ENCODE measurements at places on chromosomes 4 and X.
A peak's percentile ranks its signal among the peaks of the same experiment; 100 is the strongest.

DNA sequence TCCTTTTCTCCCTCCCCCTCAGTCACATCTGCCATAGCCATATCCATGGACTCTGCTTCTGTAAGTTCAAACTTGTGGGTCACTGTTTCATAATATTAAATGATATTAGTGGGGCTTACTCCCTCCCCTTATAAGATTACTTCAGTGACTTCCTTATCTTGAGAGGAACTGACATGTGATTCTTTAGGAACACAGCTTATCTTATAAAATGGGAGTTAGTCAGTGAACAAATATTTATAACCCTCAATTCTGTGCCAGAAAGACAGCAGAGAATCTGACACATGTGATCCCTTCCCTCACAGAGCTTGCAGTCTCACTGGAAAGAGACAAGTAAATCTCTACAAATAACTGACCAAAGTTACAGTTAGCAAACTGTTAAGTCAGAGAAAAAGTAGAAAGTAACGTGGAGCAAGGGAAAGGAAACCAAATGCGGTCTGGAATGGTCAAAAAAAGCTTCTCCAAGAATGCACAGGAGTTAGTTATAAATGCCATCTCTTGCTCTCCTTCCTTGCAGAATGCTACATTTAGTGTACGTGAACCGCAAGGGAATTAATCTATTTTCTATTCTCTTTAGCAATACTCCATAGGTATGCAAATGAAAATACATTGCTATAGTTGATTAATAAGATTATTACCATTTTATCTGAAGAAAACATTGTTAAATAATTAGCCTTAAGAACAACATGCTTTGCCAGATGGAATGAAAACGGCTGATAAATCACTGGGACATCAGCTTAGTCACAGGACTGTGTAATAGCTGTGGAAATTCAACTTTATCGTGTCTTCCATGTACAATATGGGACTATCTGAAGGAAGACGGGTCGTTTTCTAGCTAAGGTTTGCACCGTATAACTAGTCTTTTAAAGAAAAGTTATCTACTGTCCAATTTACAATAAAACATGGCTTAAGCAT lies 29.0 kb downstream of the SGMS2 start:
- DNase-seq: peak; percentile 49

GRCh38 chr4:47533689-47534347 lies 48.7 kb downstream of the ATP10D start:
- no peak for DNase-seq

- DNase-seq: no peak
Observed at GRCh38 chr4:74386159-74386558, 21.2 kb downstream of the EREG start.

GRCh38 chr4:115360431-115360830 lies 247.0 kb upstream of the NDST4 start:
- no peak for DNase-seq

- DNase-seq: no peak
Observed at GRCh38 chr4:107800706-107801105, 24.0 kb upstream of the SGMS2 start.
